ENCODE measurements at places on chromosomes 7 and 10.

GRCh38 chr7:43456200-43456599 lies 126.7 kb upstream of the STK17A start:
- DNase-seq: no peak

DNA sequence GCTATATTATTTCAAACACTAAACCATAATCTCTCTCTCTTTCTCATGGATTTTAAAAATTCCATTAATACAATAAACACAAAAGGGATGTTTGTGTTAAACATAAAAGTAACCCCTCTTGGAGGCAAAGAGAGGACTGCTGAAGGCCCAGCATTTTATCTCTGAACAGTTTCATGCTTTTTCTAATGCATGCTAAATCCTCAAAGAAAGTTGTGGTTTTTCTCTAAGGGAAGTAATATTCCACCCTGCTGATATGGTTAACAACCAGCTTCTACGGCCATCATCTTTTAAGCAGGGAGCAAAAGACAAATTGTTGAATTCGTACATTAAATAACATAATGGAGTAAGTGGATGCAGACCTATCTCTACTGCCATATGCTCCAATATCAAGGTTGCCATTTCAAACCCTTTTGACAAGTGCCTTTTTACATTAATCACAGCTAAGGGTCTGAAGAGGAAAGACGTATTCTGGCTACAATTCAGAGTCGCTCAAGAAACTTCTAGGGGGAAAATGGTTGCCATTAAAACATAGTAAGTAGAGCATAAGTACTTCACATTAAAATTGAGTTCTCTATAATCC lies 103.1 kb downstream of the SLC25A13 start:
- no peak for DNase-seq

GRCh38 chr10:27947540-27947939 lies 51.3 kb downstream of the ODAD2 start:
- no peak for DNase-seq

- DNase-seq: no peak
Measured at GRCh38 chr10:87538092-87539015, 33.7 kb downstream of the MINPP1 start.

GRCh38 chr10:103535595-103535994 lies 42.1 kb downstream of the NEURL1 start:
- no peak for DNase-seq

DNA sequence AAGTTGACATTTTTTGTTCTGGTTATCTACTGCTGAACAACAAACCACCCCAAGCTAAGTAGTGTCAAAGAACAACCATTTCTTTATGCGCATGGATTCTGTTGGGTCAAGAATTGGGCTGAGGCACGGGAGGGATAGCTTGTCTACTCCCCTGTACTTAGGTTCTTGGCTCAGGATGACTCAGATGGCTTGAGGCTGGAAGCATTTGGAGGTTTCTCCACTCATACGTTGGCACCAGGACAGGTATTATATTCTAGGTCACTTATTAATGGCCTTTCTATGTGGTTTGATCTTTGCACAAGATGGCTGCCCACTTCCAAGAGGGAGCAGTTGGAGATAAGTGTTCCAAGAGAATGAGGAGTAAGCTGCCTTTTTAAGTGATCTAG lies 11.8 kb upstream of the TFAM start:
- no peak for DNase-seq

- peak; percentile 72 for DNase-seq
Measured at GRCh38 chr7:134140889-134141867, 14.0 kb downstream of the LRGUK start.

- DNase-seq: no peak
Measured at GRCh38 chr7:105141068-105141467, 127.1 kb downstream of the KMT2E start.

DNA sequence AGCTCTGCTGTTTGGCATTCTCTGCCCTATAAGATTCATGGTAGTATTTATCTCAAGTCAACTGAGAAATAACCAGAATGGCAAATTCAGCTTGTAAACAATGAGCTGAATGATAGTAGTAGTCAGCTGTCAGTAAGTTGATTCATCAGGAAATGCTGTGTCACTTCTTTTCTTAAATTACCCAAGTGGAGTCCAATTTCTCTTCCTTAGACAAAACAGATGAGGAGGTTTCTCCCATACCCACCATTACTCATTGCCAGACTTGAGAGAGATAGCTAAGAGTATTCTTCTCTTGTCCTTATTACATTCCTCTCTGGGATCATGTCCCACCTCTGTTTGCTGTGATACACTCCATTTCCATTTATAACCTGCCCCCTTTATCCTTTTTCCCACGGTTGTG lies 159.8 kb upstream of the STEAP1 start:
- DNase-seq: no peak

DNA sequence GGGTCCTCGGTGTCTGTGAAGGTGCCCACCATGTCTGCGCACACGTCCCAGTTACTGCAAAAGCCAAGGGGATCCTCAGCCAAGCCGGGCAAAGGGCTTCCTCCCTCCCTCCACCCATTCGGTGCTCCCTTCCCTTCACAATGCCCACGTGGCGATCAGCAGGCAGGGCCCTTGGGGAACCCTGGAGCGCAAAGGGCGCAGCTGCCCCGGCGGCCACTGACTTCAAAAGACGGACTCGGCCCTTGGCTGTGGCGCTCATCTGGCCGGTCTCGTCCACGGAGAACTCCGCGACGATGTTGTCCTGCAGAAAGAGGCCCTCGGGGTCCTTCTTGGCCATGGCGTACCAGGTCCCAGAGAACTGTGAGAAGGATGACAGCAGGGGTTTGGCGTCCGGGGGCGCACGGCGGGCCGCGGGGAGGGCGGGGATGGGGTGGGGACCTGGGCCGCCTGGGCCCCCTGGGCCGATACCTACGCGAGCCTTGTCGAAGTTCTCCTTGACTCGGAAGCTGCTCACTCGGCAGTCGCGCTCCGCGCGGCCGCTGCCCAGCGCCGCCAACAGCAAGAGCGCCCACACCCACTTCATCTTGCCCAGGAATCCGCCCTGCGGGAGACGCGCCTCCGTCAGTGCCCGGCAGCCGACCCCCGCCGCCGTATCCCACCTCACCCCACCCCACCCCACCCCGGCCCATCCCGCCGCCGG lies 439 bp downstream of the RBP4 start:
- DNase-seq: no peak

DNA sequence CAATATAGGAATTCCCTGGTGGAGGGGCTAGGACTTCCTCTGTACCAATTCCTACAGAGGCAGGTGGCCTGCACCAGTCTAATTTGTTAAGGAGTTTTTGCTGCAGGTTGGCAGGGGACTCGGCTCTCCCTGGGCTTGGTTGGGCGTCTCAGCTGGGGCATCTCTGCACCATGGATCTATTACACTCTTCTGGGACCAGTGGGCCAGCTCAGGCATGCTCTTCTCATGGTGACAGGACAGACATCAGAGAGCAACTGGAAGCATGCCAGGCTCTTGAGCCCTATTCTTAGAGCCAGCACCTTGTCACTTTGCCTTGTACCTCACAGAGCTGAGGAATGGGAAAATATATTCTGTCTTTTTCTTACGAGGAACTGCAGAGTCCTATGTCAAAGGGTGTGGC lies 74.6 kb downstream of the SH2D4B start:
- no peak for DNase-seq

- no peak for DNase-seq
Measured at GRCh38 chr10:6102128-6102527, 13.3 kb downstream of the RBM17 start.

DNA sequence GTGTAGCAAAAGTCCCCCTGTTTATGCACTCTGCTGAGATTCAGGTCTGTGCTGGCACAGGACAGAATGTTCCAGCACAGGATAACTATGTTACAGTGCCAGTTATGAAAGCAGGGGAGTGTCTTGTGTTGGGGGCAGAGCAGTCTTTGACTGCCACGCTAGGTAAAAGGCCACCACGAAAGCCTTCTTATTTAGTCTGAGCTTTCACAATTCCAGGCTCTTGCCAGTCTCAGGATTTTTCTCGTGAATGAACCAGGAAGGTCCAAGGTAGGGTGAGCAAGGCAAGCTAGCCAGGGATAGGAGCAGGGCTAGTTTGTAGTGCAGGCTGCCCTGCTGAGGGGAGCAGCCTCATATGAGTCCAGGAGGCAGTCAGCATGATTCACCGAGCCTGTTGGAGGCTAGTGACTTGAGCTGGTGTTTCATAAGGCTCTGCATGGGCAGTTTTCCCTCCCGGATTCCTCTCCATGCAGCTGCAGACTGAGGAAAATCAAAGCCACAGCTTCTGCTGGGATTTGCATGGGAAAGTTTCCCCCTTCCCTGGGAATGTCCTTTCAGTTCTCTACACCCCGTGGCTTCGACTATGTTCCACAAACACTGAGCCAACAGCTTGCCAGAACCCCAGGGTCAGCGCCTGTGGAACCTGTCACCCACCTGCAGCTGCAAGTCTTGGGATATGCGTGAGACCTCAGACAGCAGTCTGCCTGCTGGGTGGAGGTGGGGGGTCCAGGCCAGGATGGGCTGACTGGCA lies 112.3 kb downstream of the JCAD start:
- no peak for DNase-seq

DNA sequence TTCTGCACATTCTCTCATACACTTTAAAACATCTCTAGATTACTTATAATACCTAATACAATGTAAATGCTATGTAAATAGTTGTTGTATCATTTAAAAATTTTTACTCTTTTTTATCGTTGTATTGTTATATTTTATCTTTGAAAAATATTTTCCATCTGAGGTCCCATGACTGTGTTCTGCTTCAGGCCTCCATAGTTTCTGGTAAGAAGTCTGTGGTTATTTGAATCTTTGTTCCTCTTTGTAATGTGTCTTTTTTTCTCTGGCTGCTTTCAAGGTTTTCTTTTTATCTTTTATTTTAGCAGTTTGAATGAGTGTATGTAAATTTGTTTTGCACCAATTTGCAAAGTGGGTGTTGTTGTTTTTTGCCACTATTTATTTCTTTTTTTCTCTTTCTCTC lies 263.1 kb downstream of the RPS24 start:
- no peak for DNase-seq

DNA sequence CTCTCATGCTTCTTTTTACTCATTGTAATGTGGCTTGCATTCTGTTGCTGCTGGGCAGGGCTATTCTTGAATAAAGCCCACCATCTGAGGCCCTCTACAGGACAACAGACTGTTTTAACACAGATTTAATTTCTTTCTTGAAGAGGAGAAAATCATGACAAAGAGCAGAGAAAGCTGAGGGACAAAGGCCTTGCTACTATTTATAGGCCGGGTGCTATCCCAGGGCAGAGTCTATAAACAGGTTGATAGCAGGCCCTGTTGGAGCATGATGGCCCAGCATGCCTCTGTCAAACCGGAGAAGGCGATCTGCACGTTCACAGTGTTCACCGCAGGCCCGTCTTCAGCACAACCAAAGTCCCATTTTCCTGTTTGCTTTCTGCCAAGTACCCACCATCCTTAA lies 3.0 kb downstream of the VIPR2 start:
- no peak for DNase-seq

GRCh38 chr7:78777829-78778228 lies 675.6 kb downstream of the MAGI2 start:
- no peak for DNase-seq

DNA sequence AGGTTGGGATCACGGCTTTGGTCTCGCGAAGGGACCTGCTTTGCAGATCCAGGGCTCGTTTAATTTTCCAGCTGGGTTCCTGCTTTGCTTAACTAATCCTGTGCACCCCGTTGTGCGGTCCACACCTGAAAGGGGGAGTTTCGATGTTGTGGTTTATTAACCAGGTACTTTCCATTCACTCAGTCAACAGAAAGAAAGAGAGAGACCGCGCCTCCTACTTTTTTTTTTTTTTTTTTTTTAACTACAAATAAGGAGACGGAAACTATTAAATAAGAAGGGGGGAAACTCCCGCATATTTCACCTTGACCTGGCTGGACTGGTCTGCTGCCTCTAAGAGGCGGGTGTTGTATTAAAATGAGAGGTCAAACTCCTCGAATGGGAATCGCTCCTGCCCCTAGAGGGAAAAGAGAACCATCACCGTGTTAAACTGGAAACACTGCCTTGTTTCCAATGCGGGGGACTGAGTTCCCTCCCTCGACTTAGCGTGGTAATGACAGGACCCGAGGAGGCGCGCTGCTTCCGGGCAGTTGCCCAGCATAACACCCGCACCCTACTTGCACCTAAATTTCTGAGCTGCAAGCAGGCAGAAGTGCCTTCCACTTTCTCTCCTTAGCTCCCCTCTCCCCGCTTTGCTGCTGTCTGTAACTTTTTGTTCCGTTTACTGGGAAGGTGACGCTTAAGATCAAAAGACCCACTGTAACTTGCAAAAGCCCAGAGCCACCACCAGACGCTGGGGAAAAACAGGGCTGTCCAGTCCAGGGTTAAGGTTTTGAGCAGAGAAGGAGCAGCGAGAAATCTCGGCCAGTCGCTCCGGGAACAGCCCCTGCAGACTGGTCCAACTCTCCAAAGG lies 1.1 kb upstream of the ITGB8 start:
- peak; percentile 64 for DNase-seq

- no peak for DNase-seq
Measured at GRCh38 chr10:7817984-7818294, 366 bp upstream of the TAF3 start.

DNA sequence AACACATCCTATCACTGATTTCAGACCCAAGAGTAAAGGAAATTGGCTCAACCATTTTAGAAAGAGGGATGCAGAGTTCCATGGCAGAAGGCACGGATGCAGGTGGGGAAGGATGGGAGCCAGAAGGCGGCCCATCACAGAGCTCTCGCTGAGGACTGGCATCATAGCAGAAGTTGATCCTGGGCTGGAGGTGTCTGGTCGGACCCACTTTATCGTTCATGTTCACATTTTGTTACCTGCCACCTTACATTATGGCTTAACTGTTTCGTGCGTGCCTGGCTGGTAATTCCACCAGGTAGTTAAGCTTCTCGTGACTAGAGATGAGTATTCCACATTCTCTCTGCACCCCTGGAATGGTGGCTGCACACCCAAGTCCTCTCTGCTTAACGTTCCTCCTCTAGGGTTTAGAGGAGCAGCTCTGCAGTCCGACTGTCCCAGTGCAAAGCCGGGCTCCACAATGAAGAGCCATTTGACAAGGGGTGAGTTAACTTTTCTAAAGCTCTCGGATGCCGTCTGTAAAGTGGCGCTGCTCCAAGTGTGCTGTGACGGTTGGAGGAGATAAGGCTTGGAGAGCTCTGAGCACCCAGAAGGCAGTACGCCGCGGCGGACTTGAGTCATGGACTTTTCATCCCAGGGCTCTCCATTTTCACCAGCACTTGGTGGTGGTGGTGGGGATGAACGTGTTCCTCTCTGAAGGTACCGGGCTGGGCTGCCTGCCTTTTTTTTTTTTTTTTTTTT lies 157.1 kb upstream of the SHH start:
- DNase-seq: no peak

- DNase-seq: no peak
Measured at GRCh38 chr7:39468808-39469374, 97.3 kb upstream of the YAE1 start.

DNA sequence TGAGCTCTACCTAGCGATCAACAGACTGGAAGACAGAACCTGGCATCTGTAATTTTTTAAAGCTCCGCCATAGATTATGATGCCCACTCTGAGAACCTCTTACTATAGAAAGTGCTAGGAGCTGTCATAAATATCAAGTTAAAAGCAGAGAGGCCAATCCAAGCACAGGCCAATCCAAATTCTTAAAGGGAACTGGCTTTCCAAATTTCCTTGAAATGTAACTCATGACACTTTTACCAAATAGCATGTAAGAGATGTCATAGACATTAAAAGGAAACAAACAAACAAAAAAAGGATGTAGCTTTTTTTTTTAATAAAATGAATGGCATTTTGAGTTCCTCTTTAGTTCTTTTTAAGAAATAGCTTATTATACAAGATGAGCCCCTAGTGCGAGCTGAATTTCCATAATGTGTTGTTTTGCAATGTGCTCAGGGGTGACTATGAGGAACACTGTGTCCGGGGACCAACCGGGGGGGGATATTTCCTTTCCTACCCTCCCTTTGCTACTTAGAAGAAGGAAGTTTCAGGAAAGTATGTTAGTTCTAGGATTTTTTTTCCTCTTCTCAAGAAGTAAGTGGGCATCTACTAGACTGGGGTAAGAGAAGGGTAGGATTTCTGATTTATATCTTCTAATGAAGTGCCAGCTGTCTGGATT lies 23.7 kb upstream of the MRC1 start:
- no peak for DNase-seq

Data from dorsolateral prefrontal cortex (tissue), 122 donors.